ENCODE measurements at places on chromosomes 2 and 18.

DNA sequence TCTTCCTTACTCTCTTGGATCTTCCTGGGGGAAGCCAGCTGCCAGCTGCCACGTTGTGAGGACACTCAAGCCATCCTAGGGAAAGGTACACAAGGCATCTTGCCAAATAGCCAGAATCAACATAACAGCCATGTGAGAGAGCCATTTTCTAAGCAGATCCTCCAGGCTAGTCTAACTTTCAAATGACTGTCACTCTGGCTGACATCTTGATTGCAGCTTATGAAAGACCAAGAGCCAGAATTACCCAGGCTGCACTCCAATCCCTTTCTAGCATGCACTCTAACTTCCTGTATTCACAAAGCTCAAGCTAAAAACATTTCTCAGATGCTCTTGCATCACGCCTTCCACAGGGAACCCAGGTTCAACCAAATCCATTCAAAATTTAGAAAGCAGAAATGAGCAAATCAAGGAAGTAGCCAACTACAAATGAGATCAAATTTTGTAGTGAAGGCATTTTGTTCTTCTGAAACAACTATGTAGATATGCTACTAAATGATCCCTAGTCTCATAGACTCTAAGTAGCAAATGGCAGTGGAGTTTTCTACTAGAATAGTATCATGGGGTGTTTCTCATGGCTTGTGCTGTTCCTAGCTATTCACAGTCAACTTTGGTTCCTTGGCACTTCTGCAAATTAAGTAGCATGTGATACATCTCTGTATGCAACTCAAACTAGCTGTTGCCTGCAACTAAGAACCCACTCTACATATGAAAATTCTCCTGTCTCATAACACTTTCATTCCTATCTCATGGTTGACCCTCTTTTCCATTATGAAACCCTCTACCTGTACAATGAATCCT, 281.9 kb downstream of the ZEB2 start:
- DNase-seq, result no peak

- no peak for DNase-seq
Measured at GRCh38 chr2:179543361-179543901, 278.8 kb upstream of the SESTD1 start.

- DNase-seq, result no peak
Measured at GRCh38 chr2:170143045-170143717, 34.8 kb upstream of the MYO3B start.

GRCh38 chr2:100070078-100070477, 72.3 kb downstream of the AFF3 start:
- no peak for DNase-seq

- DNase-seq, result no peak
Measured at GRCh38 chr18:38454764-38455469, 889.3 kb upstream of the CELF4 start.

GRCh38 chr2:8352296-8352695, 329.6 kb upstream of the ID2 start:
- DNase-seq, result no peak

DNA sequence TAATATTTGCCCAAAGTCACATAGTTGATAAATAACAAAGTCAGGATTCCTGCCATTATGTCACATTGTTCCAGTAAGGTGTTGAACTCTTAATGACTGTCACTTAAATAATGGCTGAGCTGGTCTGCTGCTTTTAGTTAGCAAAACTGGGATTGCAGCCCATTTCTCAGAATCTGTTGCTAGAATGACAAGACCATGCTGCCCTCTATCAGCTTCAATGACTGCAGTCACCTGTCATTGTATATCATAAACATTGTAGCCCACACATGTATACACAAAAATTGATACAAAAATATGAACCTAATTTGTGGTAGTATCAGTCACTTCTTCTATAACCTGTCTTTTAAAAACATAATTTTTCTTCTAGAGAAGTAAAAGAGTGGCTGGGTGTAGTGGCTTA, 121.1 kb downstream of the FAM161A start:
- DNase-seq, result no peak

DNA sequence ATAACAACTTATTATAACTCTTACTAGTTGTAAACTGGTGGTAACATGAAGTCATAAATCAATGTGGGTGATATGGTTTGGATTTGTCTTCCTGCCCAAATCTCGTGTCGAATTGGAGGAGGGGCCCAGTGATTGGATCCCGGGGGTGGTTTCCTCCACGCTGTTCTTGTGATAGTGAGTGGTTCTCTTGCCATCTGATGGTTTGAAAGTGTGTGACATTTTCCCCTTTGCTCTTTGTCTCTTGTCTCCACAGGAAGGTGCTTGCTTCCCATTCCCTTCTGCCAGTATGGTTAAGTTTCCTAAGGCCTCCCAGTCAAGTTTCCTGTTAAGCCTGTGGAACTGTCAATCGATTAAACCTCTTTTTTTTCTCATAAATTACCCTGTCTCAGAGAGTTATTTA, 321.6 kb downstream of the DSEL start:
- DNase-seq, result no peak

DNA sequence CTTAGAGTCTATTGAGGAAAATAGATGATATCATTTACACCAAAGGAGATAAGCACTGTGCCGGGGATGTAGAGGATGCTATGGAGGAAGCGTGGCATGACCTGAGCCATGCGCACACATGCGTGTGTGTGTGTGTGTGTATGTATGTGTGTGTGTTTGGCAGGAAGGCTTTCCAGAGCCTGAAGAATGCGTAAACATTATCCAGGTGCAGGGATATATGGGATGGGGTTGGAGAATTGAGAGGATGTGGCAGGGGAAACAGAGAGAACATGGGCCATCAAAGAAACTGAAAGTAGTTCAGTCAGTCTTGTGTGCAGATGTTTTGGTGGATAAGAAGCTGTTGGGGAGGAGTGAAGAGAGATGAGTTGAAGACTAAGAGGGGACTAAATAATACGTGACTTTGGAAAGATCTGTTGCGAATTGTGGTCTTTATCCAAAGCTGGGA, 9.3 kb upstream of the STAT1 start:
- DNase-seq, result no peak

DNA sequence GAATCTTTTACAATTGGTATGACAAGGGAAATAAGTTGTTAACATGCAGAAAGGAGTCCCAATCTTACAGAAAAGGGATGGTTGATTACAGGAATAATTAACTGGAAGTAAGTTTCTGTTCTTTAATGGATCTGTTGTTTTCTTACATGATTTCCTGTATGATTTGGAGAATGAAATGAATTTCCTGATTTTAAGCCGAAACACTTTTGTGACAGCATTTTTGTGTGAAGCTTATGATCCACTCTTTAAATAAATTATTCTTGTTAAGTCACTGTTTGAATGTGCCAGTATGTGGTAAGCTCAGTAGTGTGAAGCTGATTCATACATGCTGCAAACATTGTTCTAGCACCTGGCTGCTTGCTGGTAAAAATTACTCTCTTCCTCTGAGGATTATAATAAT, 516.2 kb downstream of the DCDC2C start:
- DNase-seq, result no peak

- no peak for DNase-seq
Measured at GRCh38 chr2:190683802-190684201, 34.9 kb downstream of the NAB1 start.

- no peak for DNase-seq
Measured at GRCh38 chr2:36351736-36352349, 3.7 kb upstream of the CRIM1 start.

All from substantia nigra (tissue), 51 donors.